ENCODE measurements at places on chromosomes 12 and 14.
A peak's percentile ranks its signal among the peaks of the same experiment; 100 is the strongest.

DNA sequence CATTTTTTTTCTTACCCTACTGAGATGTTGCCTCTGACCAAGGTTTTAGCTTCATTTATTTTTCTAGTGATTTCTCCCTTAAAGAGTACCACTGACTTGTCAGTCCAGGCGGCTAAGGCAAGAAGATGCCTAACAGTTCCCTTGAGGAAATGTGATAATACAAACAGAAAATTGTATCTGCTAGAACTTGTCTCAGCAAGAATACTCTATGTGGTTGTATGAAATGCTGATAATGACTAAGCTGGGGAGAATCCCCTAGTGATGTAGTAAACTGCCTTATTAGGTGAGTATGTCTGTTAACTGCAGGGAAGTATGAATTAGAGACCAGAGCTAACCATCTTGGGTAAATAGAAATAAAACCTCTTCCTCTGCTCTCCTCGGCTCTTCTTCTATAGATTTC, 6.7 kb downstream of the C12orf54 start:
- no peak for DNase-seq

- DNase-seq, result no peak
Measured at GRCh38 chr14:34374998-34375740, 86.9 kb downstream of the SPTSSA start.

DNA sequence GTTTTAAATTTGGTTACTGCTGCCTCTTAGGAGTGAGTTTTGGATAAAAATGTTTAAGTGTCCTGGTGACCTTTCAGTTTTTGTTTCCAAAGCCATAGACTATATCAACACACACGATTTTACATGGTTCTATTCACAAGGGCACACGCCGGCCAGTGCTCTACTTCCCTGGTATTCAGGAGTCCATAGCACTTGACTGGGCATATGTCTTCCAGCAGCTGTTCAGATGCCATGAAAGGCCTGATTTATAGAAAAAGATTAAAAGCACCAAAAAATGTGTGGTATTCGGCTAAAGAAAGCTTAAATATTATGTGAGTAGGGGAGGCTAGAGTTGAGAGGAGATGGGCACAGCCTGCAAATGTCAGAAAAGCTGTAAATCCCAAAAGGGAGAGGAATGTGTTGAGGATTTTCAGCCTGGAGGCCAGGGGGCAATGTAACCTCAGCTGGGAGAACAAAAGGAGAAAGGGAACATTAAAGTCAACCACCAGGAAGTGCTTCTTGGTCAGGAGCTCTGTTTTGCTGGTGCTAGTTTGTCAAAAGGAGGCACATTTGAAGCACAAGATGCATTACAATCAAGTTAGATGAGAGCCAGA, 478.4 kb downstream of the RAD51B start:
- peak; percentile 87 for DNase-seq

DNA sequence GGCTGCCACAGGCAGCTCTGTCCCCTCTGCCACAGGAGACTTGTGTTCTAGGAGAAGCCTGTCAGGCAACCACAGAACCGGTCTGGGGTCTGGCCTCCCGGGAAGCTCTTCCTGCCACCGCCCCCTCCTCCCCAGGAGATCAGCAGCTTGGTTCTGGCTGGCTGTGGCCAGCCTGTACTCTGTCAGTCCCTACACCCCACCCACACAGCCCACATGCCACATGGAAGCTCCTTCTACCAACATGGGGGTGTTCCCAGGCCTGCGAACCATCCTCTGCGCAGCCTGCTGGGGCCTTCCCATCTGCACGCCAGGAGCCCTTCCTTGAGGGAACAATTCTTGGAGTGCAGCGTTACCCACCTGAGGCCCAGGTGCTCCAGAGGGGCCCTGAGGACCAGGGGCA, 16.8 kb downstream of the TMEM106C start:
- no peak for DNase-seq

GRCh38 chr12:49357103-49357678, 10.1 kb upstream of the SPATS2 start:
- no peak for DNase-seq

- DNase-seq, result peak; percentile 12
Measured at GRCh38 chr14:28243600-28243999, 523.0 kb upstream of the FOXG1 start.

- no peak for DNase-seq
Measured at GRCh38 chr12:27032679-27033078, 10.3 kb downstream of the MED21 start.

GRCh38 chr14:83416476-83416875, 1882.8 kb upstream of the SEL1L start:
- peak; percentile 17 for DNase-seq

DNA sequence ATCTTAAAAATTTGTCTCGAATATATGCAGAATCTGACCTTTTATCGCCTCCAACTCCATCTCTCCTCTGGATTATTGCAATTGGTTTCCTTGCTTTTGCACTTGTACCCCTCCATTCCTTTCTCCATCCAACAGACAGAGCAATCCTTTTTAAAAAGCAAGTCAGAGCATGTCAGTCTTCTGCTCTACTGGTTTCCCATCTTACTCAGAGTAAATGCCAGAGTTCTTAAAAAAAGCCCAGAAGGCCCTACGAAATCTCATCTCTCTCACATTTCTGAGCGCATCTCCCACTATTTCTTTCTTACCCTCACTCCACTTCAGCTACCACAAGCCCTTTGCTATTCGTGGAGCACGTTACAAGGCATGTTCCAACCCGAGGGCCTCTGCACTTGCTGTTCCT, 236.9 kb upstream of the DDHD1 start:
- DNase-seq, result no peak

DNA sequence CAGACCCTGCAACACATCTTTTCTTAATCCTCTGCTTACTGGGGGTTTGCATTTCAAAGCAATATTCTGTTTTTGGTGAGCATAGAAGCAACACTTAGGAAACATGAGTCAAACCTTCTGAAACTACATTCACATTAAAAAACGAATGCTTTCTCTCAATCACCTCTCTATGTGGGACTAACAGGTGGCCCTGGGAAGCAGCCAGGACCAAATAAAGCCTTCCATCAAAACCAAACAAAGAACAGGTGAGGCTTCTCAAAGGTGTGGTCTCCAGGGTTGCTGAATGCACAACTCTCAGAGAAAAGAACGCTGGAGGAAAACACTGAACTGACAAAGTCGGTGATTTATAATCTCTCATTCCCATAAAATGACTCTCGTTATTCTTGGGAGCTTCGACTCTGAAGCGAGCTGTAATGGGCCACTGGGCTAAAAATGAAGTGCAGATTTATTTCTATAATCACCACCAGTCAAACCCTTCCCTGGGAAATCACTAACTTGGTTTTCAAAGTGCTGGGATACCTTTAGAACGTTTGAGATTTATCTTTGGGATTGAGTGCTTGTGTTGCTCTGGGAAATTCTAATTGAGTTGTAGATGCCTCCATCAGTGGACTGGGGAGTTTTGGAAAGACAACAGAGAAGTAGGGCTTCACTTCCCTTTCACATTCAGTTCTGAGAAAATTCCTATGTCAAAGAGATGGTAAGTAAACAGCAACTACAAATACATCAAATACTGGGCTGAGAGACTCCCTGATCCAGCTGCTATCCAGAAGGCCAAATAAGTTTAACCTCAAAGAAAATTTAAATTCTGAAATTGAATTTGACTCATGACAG, 262.0 kb upstream of the TMPO start:
- DNase-seq, result no peak

DNA sequence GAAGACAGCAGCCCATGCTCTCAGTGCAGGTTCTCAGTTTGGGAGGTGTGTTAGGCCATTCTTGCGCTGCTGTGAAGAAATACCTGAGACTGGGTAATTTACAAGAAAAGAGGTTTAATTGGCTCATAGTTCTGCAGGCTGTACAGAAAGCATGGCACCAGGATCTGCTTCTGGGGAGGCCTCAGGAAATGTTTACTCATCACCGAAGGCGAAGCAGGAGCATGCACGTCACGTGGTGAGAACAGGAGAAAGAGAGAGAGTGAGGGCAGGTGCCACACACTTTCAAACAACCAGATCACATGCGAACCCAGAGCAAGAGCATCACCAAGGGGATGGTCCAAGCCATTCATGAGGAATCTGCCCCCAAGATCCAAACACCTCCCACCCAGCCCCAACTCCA, 9.0 kb upstream of the LRP6 start:
- no peak for DNase-seq

DNA sequence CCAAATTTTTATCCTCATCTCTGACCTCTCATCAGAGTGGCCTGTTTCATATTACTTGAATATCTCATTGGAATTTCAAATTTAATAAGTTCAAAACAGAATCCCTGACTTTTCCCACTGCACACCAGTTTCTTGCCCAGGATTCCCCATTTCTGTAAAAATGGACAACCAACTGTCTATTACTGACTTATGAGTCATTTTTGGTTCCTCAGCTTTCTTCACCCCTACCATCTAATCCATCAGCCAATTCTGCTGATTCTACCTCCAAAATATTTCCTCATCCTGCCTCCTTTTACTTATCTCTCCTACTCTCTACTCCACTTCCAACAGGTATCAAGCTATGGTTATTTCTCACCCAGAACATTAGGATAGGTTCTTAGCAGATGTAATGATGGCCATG, 44.2 kb downstream of the TMX1 start:
- DNase-seq, result no peak

GRCh38 chr14:91282954-91283645, 38.6 kb upstream of the GPR68 start:
- DNase-seq, result no peak

- DNase-seq, result no peak
Measured at GRCh38 chr14:24310646-24311604, at the start of gene LTB4R. LTB4R (plus strand) TSS chr14:24311502; CDS start chr14:24315652, 4,150 bp downstream.
